Fibroblast of pulmonary artery (primary cell): ENCODE measurements at places on chromosomes 11 and 22.

DNA sequence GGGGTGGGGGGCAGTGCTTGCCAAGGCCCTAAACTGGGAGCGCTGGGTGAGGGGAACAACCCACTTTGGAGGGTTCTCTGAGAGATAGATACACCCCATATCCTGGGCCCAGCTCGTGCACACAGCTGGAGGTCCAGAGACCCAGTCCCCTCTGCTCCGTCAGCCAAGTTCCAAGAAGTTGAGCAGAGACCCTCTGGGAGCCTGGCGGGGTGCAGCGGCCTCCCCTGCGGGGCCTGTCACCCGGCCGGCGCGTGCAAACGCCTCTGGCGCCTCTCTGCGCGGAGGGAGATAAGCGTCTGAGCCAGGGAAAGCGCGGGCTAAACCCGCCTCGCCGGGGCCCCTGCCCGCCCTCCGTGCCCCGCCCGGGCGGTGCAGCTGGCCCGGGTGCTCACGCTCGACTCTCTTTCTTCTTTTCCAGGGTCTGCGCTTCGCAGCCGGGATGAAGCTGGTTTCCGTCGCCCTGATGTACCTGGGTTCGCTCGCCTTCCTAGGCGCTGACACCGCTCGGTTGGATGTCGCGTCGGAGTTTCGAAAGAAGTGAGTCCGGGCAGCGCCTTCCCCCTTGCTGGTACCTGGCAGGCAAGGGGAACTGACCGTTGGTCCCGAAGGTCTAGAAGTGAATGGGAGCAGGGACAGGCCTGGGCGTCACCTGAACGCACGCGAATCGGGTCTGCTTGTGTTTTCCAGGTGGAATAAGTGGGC, 540 bp downstream of the ADM start:
- no peak for DNase-seq

GRCh38 chr22:46693634-46694415, 44.2 kb downstream of the CERK start:
- DNase-seq = no peak

GRCh38 chr11:107859459-107860239, 1.1 kb upstream of the SLC35F2 start:
- DNase-seq = no peak

- no peak for DNase-seq
These were observed 40.6 kb downstream of the LHFPL7 start for GRCh38 chr22:24905909-24906308.

- DNase-seq = no peak
These were observed 1.4 kb upstream of the LRRC10B start for GRCh38 chr11:61507012-61507768.
